Activated naive CD8-positive, alpha-beta T cell treated with anti-CD3 and anti-CD28 coated beads for 36 hours (primary cell): ENCODE measurements at places on chromosomes 1 and 21. TPM values are rescaled to one million over a fixed set of nuclear protein-coding genes. Genes with fewer than 3 reads are reported as not detected.

DNA sequence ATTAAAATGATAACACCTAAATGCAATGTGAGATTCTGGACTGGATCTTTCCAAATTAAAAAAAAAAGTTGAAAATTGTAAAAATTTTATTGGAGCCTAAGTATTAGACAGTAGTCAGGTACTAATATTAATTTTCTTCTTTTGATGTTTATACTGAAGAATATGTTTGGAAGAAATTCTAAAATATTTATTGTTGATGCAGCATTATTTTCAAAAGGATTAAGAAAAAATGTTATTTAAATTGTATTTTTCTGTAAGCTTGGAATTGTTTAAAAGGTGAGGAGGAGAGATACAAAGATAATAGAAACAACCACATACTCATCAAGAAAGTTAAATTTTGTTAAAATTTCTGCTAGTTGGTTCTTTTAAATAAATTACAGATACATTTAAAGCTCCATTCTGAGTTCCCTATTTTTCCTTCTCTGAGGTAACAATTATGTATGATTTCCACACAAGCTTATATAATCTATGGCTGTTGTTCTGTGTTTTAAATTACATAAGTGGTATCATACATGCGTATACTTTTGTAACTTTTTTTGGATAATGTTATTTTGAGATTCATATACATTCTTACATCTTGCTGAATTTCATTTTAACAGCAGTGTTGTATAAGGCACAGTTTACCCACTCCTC lies 180.3 kb upstream of the RGS18 start:
- no peaks in the 10 kb centered on the region for H3K36me3 ChIP-seq
- no peak overlapping the region for H3K4me3 ChIP-seq
- H3K27ac ChIP-seq, result no peak overlapping the region
- H3K4me1 ChIP-seq, result no peaks in the 10 kb centered on the region

Gene MIA3
- 46.8 TPM for total RNA-seq

- no peak overlapping the region for H3K4me3 ChIP-seq
- peaks cover 10% of the 10 kb centered on the region for H3K36me3 ChIP-seq
- no peaks in the 10 kb centered on the region for H3K27me3 ChIP-seq
- no peak overlapping the region for H3K27ac ChIP-seq
- DNase-seq, result no peak
Observed at GRCh38 chr1:1318131-1318652, 6.3 kb downstream of the INTS11 start.

Gene RNU1-2
- 874 TPM for total RNA-seq

Gene RNF186
- total RNA-seq, result not detected

Gene CFHR2
- total RNA-seq, result not detected

DNA sequence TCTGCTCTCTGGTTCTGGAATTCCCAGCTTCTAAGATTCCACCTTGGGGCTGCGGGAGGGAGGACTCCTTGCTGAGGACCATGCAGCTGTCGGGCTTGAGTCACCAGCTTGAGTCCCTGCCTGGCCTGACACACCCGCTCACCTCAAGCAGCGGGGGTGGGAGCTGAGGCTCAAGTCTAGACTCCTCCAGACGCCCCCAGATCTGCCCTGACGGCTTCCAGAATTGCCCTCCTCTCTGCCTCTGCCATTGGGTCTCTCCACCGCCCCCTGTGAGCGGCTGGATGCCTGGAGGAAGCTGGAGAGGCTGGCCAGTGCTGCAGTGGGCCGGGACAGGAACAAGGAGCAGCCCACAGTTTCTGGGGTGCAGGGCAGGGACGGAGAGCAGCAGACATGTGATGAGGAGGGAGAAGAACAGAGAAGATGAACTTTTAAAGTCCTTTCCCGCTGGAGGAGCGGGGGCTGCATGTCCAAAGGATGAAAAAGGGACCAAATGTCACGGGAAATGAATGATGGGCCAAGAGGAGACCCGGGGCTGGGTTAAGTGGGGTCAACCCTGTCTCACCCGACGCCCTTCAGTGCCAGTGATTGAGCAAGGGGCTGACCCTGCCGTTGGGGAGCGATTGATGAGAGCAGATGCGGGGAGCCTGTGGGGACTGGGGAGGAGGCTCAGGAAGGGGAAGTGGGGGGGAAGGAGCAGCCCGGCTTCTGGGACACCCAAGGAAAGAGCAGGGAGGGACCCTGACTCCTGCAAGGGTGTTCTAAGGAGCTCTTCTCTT lies 13.5 kb downstream of the CRABP2 start:
- H3K27me3 ChIP-seq, result peaks cover 73% of the 10 kb centered on the region
- DNase-seq, result no peak
- H3K27ac ChIP-seq, result no peak overlapping the region
- H3K4me1 ChIP-seq, result peaks cover 27% of the 10 kb centered on the region

GRCh38 chr1:43995984-43996732 lies 4.8 kb downstream of the CCDC24 start:
- DNase-seq, result no peak
- no peak overlapping the region for H3K4me3 ChIP-seq
- H3K36me3 ChIP-seq, result peaks cover 3% of the 10 kb centered on the region

Gene CLCA4
- not detected for total RNA-seq

DNA sequence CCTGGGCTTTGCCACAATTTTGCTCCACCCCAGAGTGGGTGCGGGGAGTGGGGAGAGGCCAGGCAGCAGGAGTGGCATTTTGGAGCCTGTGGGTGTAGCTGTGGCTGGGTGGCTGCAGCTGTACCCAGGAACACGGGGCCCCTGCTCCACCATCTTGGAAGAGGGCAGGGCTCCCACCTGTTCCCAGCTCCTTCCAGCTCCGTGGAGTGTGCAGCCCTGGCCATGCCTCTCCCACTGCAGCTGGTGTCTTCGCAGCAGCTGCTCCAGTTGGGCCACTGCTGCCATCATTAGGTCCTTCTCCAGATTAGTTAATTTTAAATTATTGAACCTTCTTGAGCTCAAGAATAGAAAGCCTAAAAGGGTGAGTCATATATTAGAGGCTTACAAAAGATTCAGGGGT lies 17.6 kb downstream of the FAM20B start:
- H3K4me3 ChIP-seq, result no peak overlapping the region
- H3K27me3 ChIP-seq, result no peaks in the 10 kb centered on the region
- no peak for DNase-seq

- no peak overlapping the region for H3K4me3 ChIP-seq
- no peaks in the 10 kb centered on the region for H3K27me3 ChIP-seq
- no peak for DNase-seq
- no peaks in the 10 kb centered on the region for H3K4me1 ChIP-seq
- no peaks in the 10 kb centered on the region for H3K36me3 ChIP-seq
Observed at GRCh38 chr1:53465023-53465957, 6.1 kb downstream of the DMRTB1 start.

- H3K4me1 ChIP-seq, result peaks cover 44% of the 10 kb centered on the region
- no peak for DNase-seq
- peaks cover 45% of the 10 kb centered on the region for H3K36me3 ChIP-seq
- H3K27me3 ChIP-seq, result no peaks in the 10 kb centered on the region
- H3K4me3 ChIP-seq, result no peak overlapping the region
Observed at GRCh38 chr1:212313616-212314015, 28.4 kb downstream of the PPP2R5A start.

DNA sequence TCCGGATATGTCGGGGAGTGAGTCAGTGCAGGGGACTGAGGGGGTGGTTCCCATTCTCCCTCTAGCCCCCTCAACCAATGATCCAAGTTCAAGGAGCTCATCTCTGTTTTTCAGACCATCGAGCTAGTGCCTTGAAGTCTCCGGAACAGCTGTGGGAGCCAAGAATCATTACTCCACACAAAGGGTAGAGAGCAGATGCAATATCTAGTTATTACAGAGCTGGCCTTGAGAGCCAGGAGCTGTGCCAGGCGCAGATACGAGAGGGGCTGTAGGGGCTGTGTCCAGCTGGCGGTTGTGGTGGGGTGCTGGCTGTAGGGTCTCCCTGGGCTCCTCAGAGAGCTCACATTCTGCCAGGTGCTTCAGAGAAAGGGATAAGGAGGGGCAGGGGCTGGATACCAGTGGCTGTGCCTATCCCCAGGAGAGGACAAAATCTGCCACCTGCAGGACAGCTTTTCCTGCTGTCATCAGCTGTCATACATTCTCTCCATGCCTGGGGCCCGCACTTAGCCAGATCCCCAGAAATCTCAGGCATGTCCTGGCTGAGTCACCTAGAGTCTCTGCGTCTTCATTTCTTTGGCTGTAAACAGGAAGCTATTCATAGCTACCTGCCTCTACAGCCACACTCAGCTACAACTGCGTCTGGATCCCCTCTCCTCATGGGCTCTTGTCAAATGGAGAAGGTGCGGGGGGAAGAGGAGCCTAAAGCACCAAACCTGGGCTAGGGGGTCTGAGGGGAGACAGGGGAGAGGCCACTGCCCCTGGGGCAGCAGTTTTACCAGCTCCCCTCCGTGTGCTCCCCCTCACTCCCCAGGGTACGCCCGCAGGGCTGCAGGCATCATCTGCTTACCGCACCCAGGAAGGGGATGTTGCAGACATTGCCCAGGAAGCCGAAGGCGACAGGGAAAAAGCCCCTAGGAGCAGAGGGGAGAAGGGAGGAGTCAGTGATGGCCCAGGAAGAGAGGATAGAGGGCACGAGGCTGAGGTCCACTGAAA lies 2.4 kb upstream of the KISS1 start:
- H3K27me3 ChIP-seq, result peaks cover 2% of the 10 kb centered on the region
- H3K36me3 ChIP-seq, result no peaks in the 10 kb centered on the region
- H3K4me1 ChIP-seq, result peaks cover 4% of the 10 kb centered on the region
- no peak overlapping the region for H3K4me3 ChIP-seq
- no peak for DNase-seq
- H3K27ac ChIP-seq, result no peak overlapping the region

Gene ST6GALNAC5
- not detected for total RNA-seq

- peaks cover 4% of the 10 kb centered on the region for H3K27me3 ChIP-seq
- no peaks in the 10 kb centered on the region for H3K36me3 ChIP-seq
- H3K27ac ChIP-seq, result no peak overlapping the region
- no peaks in the 10 kb centered on the region for H3K4me1 ChIP-seq
- no peak for DNase-seq
- H3K4me3 ChIP-seq, result no peak overlapping the region
Observed at GRCh38 chr1:56249234-56249633, 330.1 kb downstream of the PLPP3 start.

- DNase-seq, result no peak
- no peaks in the 10 kb centered on the region for H3K4me1 ChIP-seq
- H3K36me3 ChIP-seq, result no peaks in the 10 kb centered on the region
- no peak overlapping the region for H3K27ac ChIP-seq
Observed at GRCh38 chr1:1024149-1024770, 4.3 kb downstream of the AGRN start.

GRCh38 chr1:95002540-95003432 lies 70.0 kb downstream of the ALG14 start:
- no peak overlapping the region for H3K27ac ChIP-seq
- H3K27me3 ChIP-seq, result no peaks in the 10 kb centered on the region
- H3K36me3 ChIP-seq, result no peaks in the 10 kb centered on the region
- no peaks in the 10 kb centered on the region for H3K4me1 ChIP-seq
- no peak for DNase-seq

Gene ASPM
- 30.2 TPM for total RNA-seq

Gene AMIGO1
- total RNA-seq, result 2.1 TPM

GRCh38 chr1:207648334-207649209 lies 3.6 kb downstream of the CR1L start:
- no peak for DNase-seq
- H3K27me3 ChIP-seq, result peaks cover 12% of the 10 kb centered on the region
- peaks cover 14% of the 10 kb centered on the region for H3K4me1 ChIP-seq
- H3K4me3 ChIP-seq, result no peak overlapping the region
- peaks cover 2% of the 10 kb centered on the region for H3K36me3 ChIP-seq

DNA sequence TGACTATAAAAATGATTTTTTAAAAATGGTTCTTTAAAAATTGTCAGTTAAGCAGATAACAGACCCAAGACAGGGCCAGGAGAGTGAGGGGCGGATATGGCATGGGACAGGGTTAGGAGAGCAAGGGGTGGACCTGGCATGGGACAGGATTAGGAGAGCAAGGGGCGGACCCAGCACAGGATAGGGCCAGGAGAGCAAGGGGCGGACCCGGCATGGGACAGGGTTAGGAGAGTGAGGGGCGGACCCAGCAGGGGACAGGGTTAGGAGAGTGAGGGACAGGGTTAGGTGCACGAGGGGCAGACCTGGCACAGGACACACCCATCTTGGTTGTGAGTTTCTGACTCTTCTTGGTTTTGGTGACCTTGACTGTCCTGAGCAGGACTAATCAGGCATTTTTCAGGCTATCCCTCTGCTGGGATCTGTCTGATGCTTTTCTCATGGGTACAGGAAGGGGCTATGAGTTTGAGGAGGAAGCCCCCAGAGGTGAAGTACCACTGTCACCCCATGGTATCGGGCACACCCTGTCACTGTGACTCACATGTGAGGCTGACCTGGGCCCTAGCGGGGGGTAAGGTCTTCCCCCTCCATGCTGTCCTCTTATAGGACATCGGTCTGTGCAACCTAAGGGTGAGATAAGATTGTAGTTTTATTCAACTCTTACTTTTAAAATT lies 159.0 kb upstream of the COL6A1 start:
- H3K27me3 ChIP-seq, result peaks cover 12% of the 10 kb centered on the region
- no peak for DNase-seq
- H3K4me3 ChIP-seq, result no peak overlapping the region
- peaks cover 3% of the 10 kb centered on the region for H3K36me3 ChIP-seq
- no peak overlapping the region for H3K27ac ChIP-seq
